HFFc6 (cell line): ENCODE measurements at places on chromosomes 16 and 17.

DNA sequence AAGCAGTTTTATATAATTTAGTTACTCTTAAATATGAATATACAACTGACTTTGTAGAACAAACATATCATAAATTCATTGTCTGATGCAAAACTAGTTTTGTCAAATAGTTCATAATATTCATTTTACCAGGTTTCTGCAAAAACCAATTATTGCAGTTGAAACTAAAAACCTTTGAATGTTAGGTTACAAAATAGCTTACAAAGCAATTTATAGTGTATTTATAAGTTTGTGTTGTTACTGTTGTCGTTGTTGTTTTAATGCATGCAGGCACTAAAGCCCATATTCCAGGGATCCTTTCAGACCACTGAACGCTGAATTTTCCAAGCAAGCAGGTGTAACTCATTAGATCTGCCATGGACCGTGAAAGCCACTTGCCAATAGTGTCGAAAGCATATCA, 427.6 kb downstream of the ZFHX3 start:
- DNase-seq = no peak

GRCh38 chr17:5702951-5703510, 118.7 kb upstream of the NLRP1 start:
- no peak for DNase-seq

DNA sequence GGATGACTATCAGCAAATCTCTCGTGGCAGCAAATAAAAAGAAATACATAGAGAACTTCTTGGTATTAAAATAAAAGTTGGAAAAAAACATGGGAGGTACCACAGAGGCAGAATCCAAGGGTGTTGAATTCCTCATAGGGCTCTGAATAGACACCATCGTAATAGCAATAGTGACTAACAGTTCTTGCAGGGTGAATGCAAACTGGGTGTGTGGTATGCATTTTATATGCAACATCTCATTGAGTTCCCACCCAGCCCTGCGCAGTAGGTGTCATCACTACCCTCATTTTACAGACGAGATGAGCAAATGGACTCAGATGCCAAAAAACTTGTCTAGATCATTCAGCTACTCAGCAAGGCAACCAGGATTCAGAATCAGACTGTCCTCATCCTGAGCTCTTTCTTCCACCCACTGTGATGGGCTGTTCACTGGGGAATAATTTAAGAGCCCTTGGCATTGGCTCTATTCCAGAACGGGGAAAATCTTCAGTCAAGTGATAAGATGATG, 354.6 kb upstream of the CDH11 start:
- no peak for DNase-seq

GRCh38 chr17:42098730-42099399, 592 bp upstream of the ZNF385C start:
- no peak for DNase-seq

GRCh38 chr17:31391496-31391949, at the start of gene RAB11FIP4:
RAB11FIP4 (plus strand) TSS chr17:31391675; CDS start chr17:31391853, 178 bp downstream.
- DNase-seq = no peak

DNA sequence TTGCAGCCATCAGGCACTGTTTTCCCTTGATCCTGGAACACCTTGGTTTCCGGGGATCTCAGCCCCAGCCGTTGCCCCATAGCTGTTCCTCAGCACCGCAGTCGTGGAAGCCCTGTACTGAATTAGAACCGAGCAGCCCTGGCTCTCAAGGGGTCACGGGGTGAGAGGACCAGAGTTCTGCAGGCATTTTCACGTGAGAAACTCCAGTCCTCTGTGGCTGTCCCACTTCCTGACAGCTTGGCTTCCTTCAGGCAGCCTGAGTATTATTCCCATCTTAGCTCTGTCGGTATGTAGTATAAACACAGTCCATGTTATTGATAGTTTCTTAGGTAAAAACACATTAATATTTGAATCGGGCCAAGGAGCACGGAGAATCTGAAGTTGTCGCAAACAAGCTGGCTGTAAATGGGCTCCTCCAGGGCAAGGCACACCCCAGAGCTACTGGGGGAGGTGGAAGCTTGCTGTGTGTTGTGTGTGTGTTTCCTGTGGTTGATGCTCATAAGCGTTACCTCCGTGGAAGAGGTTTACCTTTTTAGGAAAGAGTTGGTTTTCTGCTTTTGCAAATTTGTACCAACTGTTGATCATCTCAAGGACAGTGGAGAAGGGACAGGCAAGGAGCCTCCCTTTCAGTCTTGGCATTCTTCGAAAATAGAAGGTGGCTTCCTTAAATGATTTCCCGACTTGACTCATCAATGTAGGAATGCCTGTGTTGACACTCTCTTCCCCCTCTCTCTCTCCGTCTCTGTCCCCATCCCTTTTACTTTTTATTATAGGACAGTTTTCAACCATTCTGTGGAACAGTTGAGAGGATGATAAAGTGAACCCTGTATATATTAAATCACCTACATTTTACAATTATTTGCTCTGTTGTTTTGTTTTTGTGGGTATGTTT, 208.9 kb upstream of the CHMP6 start:
- DNase-seq = no peak

DNA sequence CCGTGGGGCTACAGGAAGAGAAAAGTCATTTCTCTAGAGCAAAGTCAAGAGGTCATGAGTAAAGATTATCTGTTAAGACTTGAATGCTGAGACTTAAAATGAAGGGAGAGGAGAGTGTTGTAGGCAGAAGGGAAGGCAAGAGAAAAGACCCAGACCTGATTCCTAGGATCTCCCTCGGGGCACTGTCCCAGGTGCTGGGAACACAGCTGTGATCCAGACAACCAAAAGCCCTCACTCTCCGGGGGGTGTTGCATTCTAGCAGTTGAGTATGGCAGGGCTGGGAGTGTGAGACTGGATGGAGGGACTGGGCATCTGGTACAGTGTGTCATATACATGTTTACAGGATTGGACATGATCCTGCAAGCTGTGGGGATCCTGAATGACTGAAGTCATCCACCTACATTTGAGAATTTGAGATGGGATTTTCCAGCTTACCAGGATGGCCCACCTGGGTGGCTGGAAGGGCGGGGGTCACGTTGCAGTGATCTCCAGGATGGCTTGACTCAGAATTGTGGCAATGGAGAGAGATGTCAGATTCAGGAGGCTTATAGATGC, 29.1 kb downstream of the ARSG start:
- DNase-seq = no peak

DNA sequence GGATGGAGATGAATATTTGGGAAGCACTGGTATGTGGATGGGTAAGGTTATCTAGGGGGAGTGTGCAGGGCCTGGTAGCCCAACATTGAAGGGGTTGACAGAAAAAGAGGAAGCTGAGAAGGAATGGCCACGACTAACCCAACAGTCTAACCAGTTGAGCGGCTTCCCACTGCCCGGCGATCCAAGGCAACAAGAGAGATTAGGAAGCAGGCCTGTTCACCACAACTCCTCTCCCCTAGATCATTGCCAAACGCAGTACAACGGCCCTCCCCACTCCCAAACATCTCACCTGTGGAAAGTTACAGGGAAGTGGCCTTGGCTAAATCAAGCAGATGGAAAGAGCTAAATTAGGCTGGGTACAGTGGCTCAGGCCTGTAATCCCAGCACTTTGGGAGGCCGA, 11.2 kb upstream of the RANGRF start:
- no peak for DNase-seq

DNA sequence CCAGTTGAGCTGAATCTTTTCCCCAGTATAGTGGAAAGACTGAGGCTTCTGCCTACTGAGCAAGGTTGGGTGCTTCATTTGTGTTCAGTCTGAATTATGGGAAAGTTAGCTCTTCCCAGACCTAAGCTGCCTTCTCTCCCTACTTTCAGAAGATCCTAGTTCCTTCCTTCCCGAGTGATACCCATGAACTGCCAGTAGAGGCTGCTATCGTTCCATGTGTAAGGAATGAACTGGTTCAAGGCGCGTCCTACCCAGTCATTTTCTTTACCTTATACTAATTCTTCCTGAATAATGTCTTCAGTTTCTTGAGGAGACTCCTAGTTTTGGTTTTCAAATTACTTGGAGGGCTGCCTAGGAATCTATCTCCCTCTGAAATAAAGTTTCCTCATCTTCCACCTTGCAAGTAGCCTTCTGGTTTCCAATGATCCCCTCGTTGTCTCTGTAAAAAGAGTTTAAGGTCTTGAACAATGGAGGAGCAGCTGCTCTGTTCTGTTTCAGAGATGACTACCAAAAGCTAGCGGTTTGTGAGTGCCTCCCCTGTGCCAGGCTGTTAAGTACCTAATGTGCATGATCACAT, 934 bp upstream of the AOC2 start:
- DNase-seq = peak; percentile 64

DNA sequence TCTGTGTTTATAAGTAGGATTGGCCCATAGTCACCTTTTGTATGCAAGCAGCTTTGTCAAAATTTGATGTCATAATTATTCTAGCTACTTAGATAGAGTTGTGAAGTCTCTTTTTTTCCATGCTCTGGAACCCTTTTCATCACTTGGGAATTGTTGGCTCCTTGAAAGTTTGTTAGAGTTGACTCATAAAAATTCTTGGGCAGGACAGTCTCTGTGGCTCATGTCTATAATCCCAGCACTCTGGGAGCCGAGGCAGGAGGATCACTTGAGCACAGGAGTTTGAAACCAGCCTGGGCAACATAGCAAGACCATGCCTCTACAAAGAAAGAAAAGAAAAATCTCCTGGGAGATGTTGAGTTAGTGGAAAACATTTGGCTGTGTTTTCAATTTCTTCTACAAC, 45.7 kb upstream of the MRC2 start:
- DNase-seq = no peak

DNA sequence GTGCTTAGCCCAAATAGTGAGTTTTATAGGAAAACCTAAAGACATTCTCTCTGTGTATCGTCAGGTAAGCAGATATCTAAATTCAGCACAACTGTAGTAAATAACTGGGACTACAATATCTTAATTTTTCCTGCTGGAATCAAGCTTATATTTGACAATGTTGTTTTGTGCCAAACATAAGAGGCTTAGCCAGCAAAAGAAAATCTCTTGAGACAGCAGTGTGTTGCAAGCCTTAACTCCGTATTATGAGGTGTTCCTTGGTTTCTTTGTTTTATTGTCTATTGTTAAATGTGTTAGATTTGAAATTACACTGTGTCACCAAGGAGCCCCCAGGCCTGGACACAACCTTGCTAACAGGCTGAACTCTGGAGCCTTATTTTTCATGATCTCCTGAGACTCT, 1570.6 kb upstream of the GOT2 start:
- DNase-seq = no peak

GRCh38 chr17:44924107-44924544, 8.8 kb upstream of the GFAP start:
- no peak for DNase-seq

GRCh38 chr16:57031156-57031555, 41.8 kb downstream of the NLRC5 start:
- no peak for DNase-seq

- no peak for DNase-seq
Measured at GRCh38 chr17:63445571-63445953, 544 bp downstream of the CYB561 start.

DNA sequence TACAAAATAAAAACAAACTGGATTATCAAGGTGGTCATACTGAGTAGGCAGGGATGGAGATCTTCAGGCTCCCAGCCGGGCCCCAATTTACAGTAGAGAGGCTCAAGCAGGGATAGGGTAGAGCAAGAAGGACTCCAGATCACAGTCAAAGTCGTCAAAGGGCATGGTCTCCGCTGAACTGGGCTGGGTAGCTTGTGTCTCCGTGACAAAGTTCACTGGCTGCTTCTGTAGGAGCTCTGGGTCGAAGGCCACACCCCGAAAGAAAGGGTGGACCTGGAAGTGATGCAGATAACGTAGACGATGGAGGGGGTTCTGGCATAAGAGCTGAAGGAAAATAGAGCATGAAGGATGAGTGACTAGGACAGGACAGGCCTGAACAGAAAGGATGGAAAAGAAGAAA, 3.6 kb downstream of the RSKR start:
- DNase-seq = no peak

GRCh38 chr16:69610356-69610755, 44.6 kb downstream of the NFAT5 start:
- DNase-seq = no peak

- no peak for DNase-seq
Measured at GRCh38 chr17:37276475-37276874, 99.3 kb upstream of the C17orf78 start.

GRCh38 chr17:33684735-33685134, 391.6 kb upstream of the ASIC2 start:
- DNase-seq = no peak

DNA sequence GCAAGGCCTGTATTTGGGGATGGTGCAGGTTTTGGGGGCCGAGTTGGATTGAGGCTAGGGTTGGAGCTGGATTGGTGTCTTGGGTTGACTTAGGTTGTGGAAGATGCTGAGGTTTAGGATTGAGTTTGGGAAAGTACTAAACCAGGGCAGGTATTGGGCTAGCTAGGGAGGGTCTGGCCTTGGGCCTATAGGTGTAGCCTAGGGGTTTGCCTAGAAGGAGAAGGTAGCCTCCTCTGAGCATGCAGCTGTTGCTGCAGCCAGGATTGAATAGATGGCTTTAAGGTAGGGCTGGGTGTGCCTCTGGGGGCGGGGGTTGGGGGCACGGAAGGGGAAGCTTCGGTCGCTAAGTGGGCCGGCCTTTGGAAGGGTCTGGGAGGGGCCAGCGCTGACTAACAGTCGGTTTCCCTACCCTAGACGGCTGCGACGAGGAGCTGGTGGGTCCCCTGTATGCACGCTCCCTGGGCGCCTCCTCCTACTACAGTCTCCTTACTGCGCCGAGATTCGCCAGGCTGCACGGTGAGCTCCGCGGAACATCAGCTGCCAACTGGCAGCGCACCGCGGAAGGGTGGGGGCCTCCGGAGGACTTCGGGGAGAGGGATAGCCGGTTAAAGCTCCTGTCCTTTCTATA, 1.2 kb downstream of the CNTNAP1 start:
- no peak for DNase-seq

GRCh38 chr17:63292421-63292820, 153.7 kb downstream of the CYB561 start:
- no peak for DNase-seq

GRCh38 chr17:73189417-73190099, 3.3 kb upstream of the COG1 start:
- DNase-seq = peak; percentile 76

- DNase-seq = no peak
Measured at GRCh38 chr17:82366749-82367148, 4.8 kb upstream of the UTS2R start.

DNA sequence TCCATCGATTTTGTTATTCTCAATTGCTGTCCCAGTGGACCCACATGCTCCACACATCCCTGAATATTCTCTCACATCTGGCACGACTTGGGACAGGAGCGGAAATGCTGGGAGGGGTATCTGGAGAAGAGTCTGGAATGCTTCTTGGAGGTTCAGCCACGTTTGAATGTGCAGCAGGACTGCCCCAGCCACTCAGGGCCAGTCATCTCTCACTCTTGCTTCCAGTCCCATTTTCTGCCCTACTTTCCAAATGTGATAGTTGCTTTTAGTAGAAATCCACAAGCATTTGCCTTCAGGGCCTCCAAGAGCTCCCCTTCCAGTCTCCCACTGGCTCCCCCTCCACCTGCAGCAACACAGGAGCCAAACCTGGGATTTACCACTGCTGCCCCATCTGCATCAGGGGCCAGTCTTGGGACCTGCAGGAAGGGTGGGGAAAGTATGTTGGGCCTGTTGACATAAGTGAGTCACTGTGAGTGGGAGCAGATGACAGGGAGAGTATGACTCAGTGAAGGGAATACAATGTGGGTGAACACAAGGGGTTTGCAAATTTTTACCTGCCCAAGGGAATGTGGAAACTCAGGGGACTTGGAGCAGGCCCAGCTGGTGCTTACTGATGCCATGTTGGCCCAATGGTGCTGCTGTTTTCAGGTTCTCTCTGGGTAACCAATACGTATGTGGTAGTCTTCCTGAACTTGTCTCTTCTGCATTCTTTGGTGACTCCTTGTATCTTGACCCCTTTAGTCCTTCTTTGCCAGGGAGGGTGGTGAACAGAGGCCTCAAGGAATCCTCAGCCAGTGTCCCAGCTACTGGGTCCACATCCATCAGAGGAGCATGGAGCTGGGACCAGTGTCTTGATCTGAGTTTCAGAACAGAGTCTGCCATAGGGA, 78.8 kb upstream of the CRHR1 start:
- peak; percentile 5 for DNase-seq
